Hypothalamus (tissue), 51 donors: ENCODE measurements at places on chromosomes 1 and 21.

DNA sequence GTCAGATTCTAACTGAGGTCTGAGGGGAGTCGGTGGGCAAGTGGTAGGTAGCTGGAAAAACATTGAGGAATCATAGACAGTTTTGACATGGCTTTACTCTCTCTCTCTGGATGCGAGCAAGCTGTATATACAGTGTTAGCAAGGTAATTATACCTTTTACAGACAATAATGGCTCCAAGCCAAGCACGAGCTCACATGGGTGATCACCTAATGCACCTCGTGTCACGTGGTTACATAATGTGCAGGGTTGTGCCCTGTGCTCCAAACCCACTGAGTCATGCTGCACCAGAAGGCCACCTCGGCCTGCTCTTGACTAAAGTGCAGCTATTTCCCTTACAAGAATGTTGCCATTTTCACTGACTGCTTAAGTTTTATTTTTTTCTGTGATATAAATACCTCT lies 7.6 kb upstream of the CLCA2 start:
- no peak for DNase-seq

DNA sequence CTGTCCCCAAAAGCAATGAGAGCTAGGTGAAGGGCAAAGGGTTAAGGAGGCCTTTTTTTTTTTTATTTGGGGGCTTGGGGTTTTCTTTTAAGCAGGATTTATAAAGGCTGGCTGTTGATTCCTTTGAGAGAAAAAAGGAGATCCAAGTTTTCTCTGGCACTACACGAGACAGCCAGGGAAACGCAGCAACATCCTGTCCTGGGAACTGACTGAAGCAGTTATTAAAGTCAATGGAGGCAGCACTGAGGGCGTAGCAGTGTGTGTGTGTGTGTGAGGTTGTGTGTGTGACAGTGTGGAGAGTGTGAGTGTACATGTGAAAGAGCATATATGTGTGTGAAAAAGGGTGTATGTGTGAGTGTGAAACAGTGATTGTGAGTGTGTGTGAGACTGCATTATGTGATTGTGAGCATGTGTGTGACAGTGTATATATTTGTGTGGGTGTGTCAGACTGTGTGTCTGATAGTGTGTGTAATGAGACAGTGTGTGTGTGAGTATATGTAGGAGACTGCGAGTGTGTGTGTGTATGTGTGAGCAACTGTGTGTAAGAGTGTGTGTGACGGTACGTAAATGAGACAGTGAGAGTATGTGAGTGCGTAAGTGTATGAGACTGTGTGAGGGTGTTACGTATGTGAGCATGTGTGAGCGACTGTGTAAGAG lies 65.9 kb upstream of the TIAM1 start:
- DNase-seq, result no peak

- no peak for DNase-seq
Observed at GRCh38 chr1:29017975-29018712, 103.8 kb downstream of the EPB41 start.

- DNase-seq, result no peak
Observed at GRCh38 chr1:77421504-77422233, 139.8 kb downstream of the AK5 start.

GRCh38 chr1:247111700-247112478 lies 7.7 kb upstream of the ZNF669 start:
- DNase-seq, result no peak

DNA sequence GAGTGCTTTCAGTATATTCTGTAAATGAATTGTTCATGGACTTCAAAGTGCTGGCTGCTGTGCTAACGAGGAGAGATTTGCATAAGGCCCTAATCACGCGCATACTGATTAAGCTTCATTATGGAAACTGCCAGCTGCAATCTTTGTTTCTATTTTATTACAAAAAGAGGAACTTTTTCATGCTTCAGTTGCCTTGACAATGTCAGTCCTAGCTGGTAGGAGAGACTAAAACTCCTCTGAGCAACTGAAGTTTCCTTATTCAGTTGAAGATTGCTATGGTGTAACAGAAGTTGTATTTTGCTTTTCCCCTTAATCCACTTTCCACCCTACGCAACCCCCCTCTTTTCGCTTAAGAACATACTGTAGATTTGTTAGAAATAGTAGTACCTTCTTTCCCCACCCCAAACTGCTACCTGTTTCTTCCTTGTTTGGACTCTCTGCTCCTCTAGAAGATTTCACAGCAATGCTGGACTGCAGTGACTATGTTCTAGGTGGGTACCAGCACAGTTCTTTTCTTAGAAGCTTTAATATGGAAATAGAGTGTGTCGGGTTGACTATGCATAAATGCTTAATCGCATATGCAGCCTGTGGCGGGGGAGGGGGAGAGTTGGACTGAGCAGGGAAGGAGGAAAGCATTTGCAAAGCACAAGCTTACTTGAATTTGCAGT lies 108.3 kb downstream of the POU2F1 start:
- DNase-seq, result no peak

DNA sequence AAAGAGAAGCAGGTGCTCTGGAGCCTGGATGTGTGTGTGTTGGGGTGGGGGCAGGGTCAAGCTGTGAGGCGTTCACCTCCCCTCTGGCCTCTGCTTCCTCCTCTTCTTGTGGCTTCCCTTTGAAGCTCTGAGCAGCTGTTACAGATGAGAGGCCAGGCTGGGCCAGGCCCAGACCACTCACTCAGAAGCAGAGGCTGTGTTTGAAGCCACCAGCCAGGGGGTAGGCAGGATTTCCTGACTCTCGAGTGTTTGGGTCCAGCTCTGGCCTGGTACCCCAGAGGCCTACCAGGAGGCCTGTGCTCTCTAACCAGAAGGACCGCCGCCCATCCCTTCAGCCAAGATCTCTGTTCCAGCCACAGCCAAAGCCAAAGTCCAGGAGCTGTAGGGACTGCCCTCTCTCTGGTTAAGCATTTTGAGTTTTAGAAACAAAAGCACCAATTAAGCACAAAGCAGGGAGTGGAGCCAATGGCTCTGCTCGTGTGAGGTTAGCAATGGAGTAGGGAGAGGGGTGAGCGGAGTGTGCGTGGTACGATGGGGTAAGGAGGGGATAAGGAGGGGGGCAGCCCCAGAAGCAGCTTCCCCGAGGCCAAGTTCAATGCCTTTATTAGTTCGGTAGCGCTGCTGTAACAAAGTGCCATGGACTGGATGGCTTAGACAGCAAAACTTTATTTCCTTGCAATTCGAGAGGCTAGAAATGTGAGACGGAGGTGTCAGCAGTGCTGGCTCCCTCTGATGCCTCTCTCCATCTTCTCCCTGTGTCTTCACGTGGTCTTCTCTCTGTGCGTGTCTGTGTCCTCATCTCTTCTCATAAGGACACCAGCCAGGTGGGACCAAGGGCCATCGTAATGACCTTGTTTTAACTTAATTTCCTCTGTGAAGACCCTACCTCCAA lies 20.5 kb downstream of the RCSD1 start:
- DNase-seq, result no peak
